ENCODE measurements at places on chromosomes 1 and 21.

GRCh38 chr1:100866041-100866900 is 28.4 kb downstream of the EXTL2 start:
- DNase-seq = no peak

GRCh38 chr1:233815865-233816264 is 88.6 kb upstream of the SLC35F3 start:
- DNase-seq = no peak

DNA sequence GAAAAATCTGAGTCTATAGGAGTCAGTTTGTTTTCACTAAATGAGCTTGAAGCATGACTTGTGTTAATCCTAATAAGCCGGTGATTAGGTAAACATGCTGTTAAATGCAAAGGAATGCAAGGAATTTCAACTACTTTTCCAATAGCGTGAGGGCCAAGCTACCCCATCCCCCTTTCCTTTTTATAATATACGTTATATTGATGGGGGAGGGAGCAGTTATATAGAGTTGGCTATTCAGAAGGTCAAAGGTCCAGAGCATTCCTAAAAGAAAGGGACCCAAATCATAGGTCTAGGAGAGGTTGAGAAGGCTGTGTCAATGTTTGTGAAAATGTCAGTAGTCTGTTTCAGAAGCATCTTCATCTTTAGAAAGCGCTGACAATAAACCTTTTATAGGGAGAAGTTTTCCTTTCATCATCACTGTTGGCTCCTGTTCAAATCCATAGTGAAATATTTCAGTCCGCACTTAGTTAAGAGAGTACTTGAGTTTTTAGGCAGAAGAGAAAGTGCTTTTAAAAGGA is 3.8 kb downstream of the CCN1 start:
- DNase-seq = peak; percentile 69

DNA sequence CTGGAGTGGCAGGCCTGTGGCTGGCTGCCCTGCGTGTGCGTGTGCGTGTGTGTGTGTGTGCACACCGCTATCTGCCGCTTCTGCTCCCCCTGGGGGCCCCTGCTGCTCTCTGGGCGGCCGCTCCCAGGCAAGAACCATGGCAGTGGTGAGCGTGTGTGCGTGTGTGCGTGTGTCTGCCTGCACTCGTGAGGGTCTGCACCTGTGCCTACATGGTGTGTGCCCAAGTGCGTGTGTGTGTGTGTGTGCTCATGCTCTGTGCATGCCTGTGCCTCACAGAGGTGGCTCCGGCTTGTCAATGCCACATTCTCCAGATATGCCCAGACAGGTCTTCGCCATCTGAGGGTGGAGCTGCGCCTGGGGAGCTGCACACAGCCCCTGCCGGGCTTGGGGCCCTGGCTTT is 18.7 kb upstream of the PEX10 start:
- no peak for DNase-seq

- DNase-seq = peak; percentile 61
Observed at GRCh38 chr1:9004700-9005394, 21.4 kb downstream of the SLC2A7 start.

GRCh38 chr1:180593382-180593781 is 34.6 kb downstream of the OVAAL start:
- no peak for DNase-seq

GRCh38 chr1:187471555-187471954 is 642.8 kb downstream of the PLA2G4A start:
- peak; percentile 78 for DNase-seq

- no peak for DNase-seq
Observed at GRCh38 chr1:212457740-212458338, 25.1 kb downstream of the NENF start.

DNA sequence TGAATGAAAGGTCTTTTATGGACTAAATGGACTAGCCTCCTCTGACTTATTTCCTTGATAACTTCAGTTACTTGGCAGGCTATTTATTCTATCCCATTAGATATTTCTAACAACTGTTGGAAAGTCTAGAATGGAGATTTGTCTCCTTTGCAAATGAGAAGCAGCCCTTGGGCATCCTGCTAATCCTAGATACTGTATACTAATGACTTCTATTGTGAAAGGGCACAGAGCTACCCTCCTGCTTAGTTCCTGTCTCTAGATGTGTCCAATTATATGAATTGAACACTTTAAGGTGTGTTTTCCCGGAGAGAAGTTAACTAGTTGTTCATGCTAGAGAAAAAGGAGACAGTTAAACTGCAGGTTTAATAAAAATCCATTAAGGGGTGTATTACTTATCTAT is 10.2 kb upstream of the NCMAP start:
- no peak for DNase-seq

- DNase-seq = no peak
Observed at GRCh38 chr1:169797281-169797680, 2.6 kb upstream of the METTL18 start.

- DNase-seq = peak; percentile 84
Observed at GRCh38 chr1:62676611-62677356, 11.4 kb downstream of the DOCK7 start.

DNA sequence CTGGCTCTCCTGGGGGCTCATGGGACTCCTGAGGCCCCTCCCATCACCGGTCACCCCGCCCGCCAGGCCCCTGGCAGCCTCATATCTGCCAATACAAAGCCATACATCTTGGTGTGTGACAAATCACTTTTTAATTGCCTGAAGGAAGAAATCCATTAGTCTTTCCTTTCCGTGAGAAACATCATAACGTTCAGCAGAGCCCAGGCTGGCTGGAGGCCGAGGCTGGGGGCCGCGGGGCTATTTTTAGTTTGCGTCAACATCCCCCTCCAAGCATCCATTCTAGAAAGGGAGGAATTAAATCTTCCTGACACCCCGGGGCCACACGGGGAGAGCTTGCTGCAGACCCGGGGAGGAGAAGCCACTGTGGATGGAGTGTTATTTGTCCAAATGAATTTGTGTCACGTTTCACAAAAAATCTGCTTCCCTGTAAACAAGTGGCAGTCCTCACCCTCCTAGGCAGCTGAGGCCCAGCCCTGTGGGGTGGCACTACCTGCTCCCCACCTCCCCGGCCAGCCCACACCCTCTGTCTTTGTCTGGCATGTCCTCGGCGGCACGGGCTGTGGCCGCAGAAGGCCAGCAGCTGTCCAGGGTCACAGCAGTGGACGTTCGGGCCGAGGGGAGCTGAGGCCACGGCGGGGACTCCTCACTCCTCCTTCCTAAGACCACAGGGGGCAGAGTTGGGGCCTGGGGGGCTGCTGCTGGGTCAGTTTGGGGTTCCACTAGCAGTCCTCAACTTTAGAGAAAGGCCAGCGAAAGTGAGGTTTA is 236.9 kb upstream of the VAMP3 start:
- peak; percentile 26 for DNase-seq

DNA sequence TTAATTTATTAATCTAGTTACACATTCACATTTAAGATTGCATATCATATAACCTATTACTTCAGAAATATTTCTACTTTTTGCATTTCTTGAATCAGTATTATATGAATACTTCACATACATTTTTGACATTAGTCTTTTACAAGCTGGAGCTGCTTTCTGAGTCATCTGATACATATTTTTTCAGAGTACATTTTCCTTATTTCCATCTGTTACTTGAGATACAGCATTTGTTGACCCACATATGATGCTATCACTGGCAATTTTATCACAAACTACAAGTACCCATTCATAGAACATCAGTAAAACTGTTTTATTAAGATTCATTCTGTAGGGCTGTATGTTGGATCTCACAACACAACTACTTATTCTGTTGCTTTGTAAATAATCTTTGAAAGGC is 367.2 kb upstream of the ST6GALNAC5 start:
- DNase-seq = no peak

- no peak for DNase-seq
Observed at GRCh38 chr1:61579802-61580201, 145.1 kb downstream of the TM2D1 start.

- no peak for DNase-seq
Observed at GRCh38 chr21:43337901-43338655, 88.9 kb downstream of the SIK1 start.

DNA sequence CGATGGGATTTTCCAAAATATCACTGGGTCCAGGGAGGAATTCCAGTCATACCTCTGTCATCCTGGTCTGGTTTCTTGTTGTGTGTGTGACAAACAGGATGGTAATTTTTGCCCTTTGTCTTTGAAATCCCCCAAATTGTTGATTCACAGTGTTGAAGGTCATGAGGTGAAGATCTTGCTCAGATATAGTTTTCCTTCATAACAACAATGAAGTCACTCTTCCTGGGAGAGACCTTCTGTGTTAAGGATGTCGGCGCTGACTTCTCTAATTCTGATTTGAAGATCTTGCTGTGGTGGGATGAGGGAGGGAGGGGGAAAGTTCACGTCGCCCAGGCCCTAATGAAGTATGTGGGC is 32.2 kb upstream of the MPZL1 start:
- no peak for DNase-seq

- DNase-seq = no peak
Observed at GRCh38 chr1:28313702-28314546, 14.9 kb upstream of the MED18 start.

- DNase-seq = no peak
Observed at GRCh38 chr1:172760121-172760520, 101.2 kb downstream of the FASLG start.

DNA sequence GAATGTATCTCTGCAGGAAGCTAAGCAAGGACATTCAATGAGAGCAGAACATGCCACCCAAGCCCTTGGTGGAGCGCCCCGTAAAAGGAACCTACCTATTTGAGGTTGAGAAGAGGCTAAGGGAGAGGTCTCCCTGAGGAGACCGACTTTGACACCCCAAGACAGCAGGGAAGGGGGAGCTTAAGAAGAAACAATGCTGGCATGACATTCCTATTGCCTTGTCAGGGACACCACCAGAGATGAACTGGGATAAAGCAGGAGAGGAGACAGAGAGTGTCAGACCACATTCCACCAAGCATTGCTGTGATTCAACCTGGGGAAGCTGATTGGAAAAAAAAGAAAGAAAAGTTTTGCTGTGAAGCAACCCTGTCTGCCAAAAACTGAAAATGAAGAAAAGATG is 13.3 kb upstream of the S100A2 start:
- no peak for DNase-seq

- no peak for DNase-seq
Observed at GRCh38 chr1:100539836-100540536, 2.0 kb downstream of the GPR88 start.

DNA sequence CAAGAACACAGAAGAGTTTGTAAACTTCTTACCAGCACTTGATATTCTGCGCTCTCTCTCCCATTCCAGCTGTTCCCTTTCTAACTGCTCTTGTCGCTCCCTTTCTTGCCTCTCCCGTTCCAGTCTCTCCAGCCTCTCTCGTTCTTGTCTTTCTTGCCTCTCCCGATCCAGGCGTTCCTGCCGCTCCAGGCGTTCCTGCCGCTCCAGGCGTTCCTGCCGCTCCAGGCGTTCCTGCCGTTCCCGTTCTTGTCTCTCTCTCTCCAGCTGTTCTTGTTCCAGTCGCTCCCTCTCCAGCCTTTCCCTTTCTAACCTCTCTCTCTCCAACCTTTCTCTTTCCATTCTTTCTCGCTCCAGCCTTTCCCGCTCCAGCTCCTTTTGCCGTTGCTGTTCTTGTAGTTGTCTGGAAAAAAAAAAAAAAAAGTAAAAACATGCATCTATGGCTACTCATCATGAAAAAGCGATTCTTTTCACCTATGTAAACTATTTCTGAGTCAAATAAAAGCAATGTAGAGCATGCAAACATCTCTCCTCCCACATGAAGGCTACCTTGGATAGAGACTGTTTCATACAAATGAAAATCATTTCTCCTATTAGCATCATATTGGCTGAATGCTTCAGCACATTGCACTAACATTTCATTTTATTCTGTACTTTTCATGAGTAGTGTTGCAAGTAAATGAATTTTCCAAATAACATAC is 91.5 kb upstream of the LBR start:
- no peak for DNase-seq

GRCh38 chr1:116717318-116717717 is 36.9 kb upstream of the CD2 start:
- DNase-seq = no peak

DNA sequence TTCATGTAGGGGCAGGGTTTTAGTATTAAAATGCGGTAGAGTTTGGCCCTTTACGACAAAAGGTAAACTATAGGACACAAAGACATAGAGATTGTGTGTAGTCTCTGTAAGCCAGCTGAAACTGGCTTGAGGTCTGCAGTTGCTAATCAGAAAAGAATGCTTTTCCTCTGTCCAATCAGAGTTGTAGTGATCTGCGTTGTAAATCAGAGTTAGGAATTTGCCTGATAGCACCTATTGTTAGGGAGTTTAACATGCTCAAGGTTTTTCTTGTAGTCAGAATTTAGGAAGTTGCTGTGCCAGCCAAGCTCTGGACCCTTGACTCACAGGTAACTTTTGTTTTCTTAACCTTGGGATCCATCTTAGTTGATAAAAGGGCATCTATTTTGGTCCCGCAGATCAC is 61.2 kb upstream of the VTCN1 start:
- DNase-seq = no peak

GRCh38 chr21:21612466-21612865 is 614.3 kb downstream of the NCAM2 start:
- DNase-seq = peak; percentile 60

- peak; percentile 79 for DNase-seq
Observed at GRCh38 chr1:109274533-109275476, 8.1 kb downstream of the PSRC1 start.

GRCh38 chr1:39789571-39790110 is 976 bp upstream of the BMP8B start:
- no peak for DNase-seq

DNA sequence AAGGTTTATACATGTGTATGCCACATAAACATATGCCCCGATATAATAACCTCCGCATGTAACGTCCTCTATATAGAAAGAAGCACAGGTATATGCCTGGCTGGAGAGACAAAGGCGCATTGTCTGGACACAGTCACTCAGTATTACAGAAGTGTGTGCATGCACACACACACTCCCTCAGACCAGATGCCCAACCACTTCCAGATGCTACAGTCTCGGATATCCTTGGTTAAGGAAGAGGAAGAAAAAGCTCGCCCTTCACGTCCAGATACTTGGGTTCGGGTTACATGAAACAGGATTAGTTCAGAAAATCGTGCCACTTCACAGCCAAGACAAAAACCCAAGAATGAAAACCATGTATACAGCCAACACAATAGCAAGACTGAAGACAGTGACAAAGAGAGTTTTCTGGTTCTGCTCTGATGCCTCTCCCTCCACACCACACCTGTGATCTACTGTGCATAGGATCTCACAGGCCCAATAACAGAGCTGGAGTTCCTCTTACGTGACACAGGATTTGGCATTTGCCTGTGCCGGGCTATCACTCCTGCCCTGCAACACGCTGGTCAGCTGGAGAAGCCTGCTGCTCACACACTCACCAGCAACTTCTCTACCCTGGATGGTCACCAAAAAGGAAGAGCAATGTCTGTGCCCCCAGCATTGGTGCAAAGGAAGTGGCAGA is 75.0 kb downstream of the SSBP3 start:
- no peak for DNase-seq

Measured in foreskin melanocyte (primary cell).